ENCODE measurements at places on chromosomes 1 and 21.

DNA sequence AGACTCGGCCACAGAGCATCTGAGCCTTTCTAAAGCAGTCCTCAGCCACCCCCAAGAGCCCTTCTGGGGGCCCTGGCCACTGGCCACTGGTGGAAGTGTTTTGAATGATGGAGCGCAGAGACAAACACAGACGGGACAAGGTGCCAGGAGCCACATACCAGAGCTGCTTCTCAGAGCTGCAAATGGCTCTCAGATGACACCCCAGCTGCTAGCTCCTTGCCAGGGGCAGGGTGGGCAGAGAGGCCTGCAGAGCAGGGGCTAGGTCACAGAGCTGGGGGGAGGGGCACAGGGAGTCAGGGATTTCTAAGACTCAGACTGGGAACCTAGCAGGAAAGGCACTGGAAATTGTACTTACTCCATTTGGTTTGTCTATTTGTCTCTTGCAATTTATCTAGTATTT is 30.4 kb downstream of the KCNN3 start:
- no peak for DNase-seq

DNA sequence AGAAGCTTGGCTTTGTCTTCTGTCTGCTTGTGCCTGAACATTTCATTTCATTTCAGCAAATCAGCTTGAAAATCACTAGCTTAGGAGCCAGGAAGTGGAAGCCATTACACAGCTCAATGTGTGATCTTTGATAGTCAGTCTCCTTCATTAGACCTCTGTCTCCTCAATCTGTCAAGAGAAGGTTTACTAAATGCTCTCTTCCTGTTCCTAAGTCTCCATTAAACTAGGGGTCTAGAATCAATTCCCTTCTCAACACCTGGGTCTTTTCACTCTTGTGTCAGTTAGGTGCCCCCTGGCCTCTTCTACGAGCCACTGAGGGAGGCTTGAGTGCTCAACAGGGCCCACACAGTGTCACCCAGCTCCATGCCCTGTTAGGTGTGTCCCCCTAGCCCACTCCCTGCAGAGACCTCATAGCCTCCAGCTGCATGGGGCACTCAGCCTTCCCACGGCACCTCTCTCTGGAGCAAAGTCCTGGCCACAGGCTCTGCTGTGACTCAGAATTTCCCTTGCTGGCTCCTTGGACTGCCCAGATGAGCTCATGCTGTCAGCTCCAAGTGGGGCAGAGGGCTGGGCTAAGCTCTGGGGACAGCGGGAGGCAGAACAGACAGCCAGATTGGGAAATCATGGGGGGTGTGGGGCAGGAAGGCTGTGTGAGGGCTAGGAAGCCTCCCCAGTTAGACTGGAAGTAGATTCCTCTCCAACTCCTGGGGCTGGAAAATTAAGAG is 115.7 kb upstream of the IPO9 start:
- DNase-seq, result no peak

DNA sequence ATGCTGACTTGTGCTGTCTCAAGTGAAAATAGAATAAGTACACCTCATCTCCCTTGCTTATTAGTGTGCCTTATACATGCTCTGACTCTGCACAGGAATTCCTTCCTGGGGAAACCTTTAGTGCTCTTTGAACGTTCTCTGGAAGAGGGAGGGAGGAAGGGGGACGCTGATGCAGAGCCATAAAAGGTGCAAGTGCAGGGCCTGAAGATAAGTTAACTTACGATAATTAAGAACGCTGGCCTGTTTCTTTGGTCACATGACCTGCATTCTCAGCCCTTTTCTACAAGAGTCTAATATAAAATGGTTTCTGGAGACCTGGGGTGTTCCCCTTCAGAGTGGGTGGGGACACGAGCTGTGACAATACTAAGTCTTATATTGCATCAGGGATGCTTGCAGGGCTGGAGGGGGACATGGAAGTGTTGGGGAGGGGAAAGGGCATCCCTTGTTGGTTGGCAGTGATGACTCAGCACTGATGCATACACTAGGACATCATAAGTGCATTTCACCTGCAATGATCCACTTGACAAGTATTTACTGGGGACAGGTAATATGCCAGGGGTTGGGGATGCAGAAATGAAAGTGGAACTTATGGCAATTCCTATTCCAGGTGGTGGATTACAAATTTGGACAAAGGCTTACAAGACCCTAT is 26.3 kb upstream of the KIAA0040 start:
- DNase-seq, result no peak

GRCh38 chr1:209642816-209643215 is 9.4 kb downstream of the LAMB3 start:
- DNase-seq, result no peak

- DNase-seq, result no peak
Observed at GRCh38 chr1:156933136-156933535, 12.7 kb downstream of the LRRC71 start.

DNA sequence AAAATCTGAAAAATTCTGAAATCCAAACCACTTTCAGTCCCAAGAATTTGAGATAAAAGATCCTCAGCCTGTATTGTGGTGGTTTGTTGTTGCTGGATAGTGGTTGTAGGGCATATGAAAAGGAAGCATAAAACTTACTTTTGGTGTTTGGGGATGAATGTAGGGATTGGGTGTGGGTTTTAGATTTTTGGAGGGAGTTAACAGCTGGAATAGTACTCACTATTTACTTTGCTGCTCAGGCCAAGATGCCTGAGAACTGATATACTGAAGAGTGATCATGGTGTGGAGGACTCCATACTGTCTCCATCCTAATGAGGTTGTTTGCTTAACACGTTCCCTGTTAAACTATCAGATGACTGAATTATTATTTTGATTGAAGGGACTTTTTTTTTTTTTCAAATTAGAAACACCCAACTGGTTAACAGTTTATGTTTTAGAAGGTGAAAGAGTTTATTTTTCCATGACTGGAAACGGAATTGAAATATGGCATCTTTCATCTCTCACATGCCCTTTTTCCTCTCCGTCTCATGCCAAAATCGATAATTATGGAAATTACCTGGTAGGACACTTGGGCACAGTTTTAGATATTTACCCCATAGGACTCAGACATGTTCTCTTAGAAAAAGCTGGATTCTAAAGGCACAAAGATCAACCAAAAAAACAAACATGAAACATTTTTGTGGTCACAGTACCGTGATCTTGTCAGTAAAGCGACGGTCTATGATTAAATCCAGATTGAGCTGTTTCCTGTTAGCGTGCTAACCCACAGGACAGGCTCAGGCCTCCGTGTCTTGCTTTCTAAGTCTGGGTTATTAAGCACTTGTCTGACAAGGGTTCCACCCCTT is 37.3 kb downstream of the RGL1 start:
- DNase-seq, result no peak

DNA sequence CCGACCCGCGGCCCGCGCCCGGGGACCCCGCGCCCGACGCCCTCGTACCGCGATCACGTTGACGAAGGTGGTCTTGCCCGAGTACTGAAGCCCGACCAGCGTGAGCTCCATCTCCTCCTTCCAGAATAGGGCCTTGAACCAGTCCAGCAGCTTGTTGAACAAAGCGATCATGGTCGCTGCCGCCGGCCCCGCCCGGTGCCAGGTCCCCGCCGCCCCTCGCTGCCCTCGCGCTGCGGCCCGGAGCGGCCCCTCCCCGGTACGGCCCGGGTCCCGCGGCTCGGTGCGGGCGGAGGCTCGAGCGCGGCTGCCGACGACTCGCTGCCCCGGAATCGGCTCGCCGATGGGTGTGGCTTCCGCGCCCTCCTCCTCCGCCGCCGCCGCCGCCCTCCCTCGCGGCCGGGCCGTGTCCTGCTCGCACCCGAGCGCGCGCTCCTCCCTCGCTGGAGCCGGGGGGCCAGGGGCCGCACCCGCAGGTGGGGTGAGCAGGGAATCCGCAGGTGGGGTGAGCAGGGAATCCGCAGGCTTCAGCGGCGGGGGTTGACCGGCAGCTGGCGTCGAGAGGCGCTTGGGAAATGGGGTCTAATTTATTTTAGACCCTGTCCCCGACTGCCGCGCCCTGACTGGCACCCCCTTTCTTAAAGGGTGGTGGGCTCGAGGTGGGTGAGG is at the start of gene ARL8A:
Gene ARL8A, minus strand, starts transcription at position 336 of the 666 bp plus-strand sequence. Its CDS starts 165 bp downstream, at position 171.
- no peak for DNase-seq

GRCh38 chr1:64231654-64232053 is 28.2 kb downstream of the UBE2U start:
- DNase-seq, result no peak

DNA sequence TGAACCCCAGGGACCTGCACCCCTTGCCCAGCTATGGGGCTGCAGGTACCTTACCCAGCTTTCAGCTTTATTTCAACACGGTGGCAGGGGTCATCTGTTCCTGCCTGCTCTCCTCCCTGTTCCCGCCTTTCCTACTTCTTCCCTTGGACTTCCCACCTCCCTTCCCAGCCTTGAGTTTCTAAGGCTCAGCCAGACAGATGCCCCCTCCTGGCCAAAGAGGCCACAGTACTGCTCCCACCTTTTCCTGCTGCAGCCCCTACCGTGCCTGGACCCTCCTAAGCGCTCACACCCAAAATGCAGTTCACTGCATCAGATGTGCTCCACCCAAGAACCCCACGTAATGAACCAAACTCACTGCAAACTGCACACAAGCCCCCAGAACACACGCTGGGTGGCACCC is 7.7 kb downstream of the NOC2L start:
- no peak for DNase-seq

DNA sequence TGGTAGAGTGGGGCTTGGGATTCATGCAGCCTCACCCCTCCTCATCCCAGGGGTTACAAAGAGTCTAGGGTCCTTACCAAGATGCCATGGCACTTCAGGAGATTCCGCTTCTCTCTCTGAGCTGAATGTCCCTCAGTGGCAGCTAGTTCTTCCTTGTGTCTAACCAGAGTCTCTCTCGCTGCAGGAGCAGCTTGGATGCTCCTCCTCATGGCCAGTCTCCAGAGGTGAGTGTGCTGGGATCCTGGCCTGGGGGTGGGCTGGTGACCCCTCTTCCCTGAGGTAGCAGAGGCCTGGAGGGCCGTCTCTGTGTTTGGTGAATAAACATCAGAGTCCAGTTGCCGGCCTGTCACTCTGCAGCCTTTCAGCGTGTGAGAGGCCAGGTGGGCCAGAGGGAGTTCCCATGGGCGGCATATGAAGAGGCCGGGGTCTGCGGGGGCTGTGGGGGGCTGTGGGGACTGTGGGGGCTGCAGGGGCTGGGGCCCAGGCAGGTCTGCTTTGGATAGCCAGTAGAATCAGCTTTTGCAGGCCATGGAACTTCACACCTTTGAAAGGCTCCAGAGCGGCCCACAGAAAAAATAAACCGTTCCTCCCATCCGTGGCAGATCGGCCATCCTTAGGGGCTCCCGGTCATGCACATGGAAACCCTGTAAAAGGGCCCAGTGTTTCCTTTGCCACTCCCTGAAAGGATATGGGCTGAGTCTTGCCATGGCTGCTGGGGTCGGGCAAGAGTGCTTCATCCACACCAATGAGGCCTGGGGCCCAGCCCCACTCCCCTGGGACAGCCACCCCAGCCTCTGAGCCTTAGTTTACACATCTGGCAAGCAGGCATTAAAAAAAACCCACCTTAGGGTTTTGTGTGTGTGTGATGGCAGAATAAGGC is 256.4 kb downstream of the FOXD2 start:
- DNase-seq, result no peak

- no peak for DNase-seq
Observed at GRCh38 chr1:93573940-93574469, 107.6 kb downstream of the BCAR3 start.

DNA sequence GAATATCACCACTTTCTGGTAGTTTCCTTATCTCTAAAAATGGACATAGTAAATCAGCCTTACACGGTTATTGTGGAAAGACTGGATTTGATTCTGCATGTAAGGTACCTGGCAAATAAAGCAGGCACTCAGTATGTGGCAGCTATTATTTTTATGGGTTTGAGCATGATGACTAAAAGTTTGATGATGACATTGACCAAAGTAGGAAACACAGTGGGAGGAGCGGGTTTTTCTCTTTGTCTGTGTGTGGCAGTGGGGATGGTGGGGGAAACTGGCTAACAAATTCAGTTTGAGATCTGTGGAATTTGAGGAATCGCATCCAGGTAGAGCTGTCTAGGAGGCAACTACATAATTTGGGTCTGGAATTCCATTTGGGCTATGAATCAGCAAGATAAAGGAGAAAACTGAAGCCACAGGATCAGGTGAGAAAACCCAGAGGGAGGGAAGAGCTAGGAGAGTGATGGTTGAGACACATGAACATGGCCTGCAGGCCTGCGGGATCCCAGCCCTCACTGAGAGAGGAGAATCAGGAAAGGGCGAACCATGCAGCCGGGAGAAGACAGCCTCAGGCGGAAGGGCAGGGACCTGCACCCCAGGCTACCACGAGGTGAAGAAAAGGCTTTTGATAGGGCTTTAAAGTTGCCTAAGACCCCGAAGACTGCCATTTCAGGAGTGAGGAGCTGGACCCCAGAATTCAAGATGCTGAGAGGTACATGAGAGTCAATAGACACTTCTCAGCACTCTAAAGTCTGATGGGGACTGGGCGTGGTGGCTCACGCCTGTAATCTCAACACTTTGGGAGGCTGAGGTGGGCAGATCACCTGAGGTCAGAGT is 52.2 kb downstream of the MEF2D start:
- DNase-seq, result no peak

GRCh38 chr1:41673806-41674205 is 189.3 kb upstream of the EDN2 start:
- DNase-seq, result no peak

- no peak for DNase-seq
Observed at GRCh38 chr1:81446000-81446669, 354.6 kb upstream of the ADGRL2 start.

DNA sequence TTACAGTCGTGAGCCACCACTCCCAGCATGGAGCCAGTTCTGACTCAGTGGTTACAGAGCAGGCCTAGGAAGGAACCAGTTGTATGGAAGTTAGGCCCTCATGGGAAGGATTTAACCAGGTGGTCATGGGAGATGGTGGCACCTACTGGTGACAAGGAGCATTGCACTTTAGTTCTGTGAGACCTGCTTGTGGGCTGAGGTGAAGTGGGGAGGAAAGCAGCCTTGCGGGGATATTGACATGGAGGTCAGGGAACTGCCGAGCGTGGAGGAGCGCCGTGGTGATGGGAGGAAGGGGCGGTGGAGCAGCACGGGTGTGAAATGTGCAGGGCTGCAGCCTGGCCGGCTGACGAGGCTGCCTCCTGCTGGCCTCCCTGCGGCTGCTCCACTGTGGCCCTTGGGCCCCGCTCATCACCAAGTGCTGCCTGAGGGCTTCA is 100.4 kb downstream of the GALNT2 start:
- DNase-seq, result peak; percentile 27

DNA sequence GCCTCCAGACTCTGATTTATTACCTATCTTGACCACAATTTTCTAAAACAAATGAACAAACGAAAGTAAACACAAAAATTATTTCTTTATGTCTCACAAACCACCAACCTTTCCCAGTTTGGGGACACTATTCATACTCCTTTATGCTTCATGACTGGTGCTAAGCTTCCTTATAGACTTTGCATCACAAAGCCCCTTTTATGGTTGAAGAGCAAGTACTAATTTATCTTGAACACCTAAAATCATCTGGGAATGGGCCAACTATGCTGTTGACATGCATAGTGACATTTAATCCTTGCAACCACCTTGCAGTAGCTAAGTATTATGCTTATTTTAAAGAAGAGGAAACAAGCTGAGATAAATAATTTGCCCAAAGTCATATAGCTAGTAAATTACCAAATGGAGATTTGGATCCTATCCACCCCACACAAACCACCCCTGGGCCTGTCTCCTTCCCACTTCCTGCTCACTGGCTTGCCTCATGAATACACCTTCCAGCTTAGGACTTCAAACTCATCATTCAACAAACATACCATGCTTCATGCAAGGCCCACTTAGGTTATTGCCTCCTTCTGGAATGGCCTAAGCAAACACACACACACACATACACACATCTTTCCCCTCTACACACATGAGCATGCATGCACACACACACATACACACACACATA is 192.2 kb downstream of the PLPP3 start:
- DNase-seq, result no peak

GRCh38 chr1:248618119-248618518 is 16.8 kb downstream of the OR2T11 start:
- no peak for DNase-seq

- no peak for DNase-seq
Observed at GRCh38 chr1:90782046-90782445, 64.9 kb upstream of the BARHL2 start.
